ENCODE measurements at places on chromosomes 12 and 14. TPM values are rescaled to one million over a fixed set of nuclear protein-coding genes. Genes with fewer than 3 reads are reported as not detected.

ERP27 gene
- total RNA-seq = not detected

DNA sequence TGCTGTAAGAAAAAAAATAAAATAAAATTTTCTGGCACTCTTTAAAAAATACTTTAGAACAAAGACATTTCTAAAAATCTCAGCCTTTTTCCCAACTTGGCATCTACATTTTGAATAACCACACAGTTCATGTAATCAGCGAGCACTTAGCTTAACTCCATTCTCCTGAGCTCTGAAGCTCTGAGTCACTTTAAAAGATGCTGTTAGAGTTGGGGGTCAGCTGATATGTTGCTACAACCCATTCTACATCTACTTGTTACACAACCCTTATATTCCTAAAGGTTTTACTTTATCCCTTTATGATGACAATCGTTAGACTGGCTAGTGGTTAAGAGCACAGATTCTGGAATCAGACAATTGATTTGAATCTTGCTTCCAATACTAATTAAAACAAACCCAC, 48.3 kb downstream of the SLC41A2 start:
- H3K36me3 ChIP-seq = no peaks in the 10 kb centered on the region
- H3K4me3 ChIP-seq = no peak overlapping the region
- H3K27me3 ChIP-seq = no peaks in the 10 kb centered on the region
- no peak overlapping the region for H3K27ac ChIP-seq

DNA sequence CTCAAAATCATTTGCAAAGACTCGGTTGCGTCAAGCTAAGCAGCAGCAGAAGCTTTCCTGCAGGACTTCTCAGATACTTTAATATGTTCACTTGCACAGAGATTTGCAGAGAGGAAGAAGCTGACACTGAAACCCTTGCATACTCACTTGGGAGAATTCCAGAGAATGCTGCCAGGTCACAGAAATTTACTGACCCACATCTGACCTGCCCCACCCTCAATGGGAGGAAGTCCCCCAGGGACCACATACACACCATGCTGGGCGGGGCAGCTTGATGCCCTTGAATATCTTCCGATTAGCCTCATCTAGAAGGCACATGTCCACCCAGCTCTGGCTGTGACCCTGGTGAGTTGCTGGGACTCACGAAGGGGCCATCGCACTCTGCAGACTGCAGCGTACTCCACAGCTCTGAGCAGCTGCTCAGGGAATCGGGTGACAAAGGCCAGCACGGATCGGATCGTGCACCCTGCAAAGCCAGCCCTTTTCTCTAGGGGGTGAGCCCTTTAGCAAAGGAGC, 83.2 kb downstream of the ITPK1 start:
- peaks cover 33% of the 10 kb centered on the region for H3K4me1 ChIP-seq
- H3K27me3 ChIP-seq = no peaks in the 10 kb centered on the region
- DNase-seq = no peak

DNA sequence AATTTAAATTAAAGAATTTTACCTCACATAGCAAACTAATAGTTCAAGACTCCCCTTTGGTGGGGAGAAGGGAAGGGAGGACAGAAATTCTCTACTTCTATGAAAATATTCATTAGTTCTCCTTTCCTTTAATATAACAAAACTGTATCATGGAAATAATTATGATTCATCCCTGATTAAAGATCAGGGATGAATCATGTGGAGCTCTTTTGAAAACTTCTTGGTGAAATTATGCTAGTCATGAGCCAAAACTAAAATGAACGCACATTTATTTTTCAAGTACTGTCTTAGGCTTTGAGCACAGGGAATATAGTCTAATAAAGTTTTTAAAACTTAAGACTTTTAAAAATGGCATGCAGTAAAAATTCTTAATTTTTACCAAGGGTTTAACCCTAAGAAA, 17.1 kb downstream of the TMBIM4 start:
- H3K27me3 ChIP-seq = no peaks in the 10 kb centered on the region
- H3K4me1 ChIP-seq = no peaks in the 10 kb centered on the region
- H3K27ac ChIP-seq = no peak overlapping the region
- DNase-seq = no peak
- H3K36me3 ChIP-seq = no peaks in the 10 kb centered on the region
- no peak overlapping the region for H3K4me3 ChIP-seq

DNA sequence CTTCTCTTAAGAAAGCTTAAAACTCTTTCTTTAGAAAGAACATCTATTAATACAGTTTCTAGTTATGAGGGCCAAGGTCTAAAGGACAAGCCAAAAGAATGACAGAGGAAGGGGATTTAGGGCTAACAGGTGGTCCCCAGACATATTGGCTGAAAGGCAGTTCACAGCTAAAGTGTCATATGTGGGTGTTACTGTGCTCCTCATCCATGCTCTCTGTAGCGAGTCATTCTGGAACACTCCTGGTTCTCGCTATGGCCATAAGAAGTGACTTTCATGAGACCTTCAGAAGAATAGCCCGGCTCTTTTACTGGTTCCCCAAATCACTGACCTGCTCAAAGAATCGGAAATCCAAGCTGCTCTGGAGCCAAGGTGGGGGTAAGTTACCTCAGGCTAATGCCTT, 55.0 kb downstream of the TBK1 start:
- no peak for DNase-seq
- no peaks in the 10 kb centered on the region for H3K27me3 ChIP-seq
- H3K4me3 ChIP-seq = no peak overlapping the region
- H3K27ac ChIP-seq = no peak overlapping the region

GRCh38 chr14:84544486-84545131, 985.3 kb upstream of the FLRT2 start:
- H3K36me3 ChIP-seq = no peaks in the 10 kb centered on the region
- DNase-seq = no peak
- H3K4me3 ChIP-seq = no peak overlapping the region
- no peak overlapping the region for H3K27ac ChIP-seq

DNA sequence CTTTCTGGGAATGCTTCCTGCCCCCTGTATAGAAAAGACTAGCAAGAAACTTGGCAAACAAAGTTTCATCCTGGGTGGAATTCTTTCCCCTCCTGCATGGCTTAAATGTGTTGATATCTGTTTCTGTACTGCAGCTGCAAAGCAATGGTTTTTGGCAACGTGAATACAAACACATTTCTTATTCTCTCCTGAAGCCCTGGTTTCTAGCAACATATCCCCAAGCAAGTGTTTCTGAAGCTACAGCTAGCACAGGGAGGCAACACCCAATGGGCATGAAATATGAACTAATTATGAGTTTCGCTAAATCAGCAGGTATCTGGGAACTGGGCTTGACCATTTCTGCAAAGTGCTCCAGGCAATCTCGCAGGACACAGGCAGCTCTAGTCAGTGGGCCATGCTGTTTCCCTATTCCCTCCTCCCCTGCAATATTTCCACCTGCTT, 392.3 kb upstream of the TMPO start:
- no peaks in the 10 kb centered on the region for H3K36me3 ChIP-seq
- no peak overlapping the region for H3K27ac ChIP-seq
- H3K4me3 ChIP-seq = no peak overlapping the region
- H3K4me1 ChIP-seq = no peaks in the 10 kb centered on the region

DNA sequence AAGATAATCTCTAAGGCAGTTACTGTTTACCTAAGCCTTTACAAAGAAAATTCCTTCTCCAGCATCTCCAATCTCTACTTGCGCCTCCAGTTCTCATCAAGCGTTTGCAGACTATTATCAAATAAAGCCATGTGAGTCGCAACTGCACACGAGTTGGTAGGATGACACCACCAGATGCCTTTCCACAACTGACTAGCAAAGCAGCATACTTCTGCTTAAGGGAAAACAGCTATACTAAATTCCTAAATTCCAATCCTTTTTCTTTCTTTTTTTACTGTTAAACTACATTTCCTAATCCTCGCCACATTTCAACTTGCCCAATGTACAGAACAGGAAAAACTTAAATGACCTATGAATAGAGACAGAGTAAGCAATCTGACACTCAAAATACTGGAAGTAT, 166.7 kb downstream of the ITPR2 start:
- H3K27ac ChIP-seq = no peak overlapping the region
- no peak overlapping the region for H3K4me3 ChIP-seq
- H3K27me3 ChIP-seq = no peaks in the 10 kb centered on the region
- DNase-seq = no peak
- H3K4me1 ChIP-seq = peaks cover 2% of the 10 kb centered on the region

GRCh38 chr14:63231766-63232165, 27.5 kb downstream of the RHOJ start:
- H3K4me1 ChIP-seq = no peaks in the 10 kb centered on the region
- no peaks in the 10 kb centered on the region for H3K36me3 ChIP-seq
- no peak overlapping the region for H3K27ac ChIP-seq
- H3K27me3 ChIP-seq = no peaks in the 10 kb centered on the region
- no peak for DNase-seq

GRCh38 chr14:64782196-64782595, 78.0 kb downstream of the PLEKHG3 start:
- no peak for DNase-seq
- H3K27me3 ChIP-seq = no peaks in the 10 kb centered on the region
- no peaks in the 10 kb centered on the region for H3K4me1 ChIP-seq

DNA sequence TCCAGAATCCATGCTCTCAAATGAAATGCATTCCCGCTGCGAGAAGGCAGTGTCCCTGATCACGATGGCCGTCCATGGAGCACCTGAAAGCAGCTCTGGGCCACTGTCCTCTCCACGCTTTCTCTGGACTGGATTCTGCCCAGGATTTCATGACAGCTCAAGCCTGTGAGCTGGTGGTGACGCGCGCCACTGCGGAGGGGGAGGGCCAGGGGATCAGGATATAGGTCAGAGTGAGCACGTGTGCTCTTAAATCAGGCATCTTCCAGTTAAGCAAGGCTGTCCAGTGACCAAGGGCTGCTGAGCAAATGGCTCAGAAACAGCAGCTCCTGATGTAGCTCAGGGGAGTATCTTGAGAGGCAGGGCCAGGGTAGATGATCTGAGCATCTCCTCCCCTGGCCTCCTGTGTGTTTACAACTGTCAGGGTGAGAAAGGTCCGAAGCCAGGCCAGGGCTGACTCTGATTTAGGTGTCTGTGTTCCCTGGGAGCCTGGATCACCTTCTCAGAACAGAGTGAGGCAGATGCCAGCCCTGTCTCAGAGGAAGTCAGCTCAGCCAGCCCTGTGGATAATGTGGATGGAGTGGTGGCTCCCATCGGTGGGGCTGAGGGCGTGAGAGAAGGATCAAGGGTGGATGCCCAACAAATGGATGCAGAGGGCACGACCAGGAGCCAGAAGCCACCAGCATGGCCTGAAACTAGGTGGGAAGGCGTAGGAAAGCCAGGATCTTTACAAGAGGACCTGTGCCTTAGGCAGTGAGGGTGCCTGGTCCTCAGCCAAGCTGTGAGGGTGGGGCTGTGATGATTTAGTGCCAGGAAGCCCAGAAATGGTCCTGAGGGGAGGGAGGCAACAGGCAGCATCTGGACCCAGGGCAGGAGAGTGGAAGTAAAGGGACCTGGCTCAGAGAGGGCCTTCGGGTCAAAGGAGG, 55.3 kb downstream of the ELK3 start:
- H3K27ac ChIP-seq = no peak overlapping the region
- no peak overlapping the region for H3K4me3 ChIP-seq
- no peak for DNase-seq
- H3K27me3 ChIP-seq = no peaks in the 10 kb centered on the region
- H3K4me1 ChIP-seq = no peaks in the 10 kb centered on the region
- H3K36me3 ChIP-seq = peaks cover 3% of the 10 kb centered on the region

DNA sequence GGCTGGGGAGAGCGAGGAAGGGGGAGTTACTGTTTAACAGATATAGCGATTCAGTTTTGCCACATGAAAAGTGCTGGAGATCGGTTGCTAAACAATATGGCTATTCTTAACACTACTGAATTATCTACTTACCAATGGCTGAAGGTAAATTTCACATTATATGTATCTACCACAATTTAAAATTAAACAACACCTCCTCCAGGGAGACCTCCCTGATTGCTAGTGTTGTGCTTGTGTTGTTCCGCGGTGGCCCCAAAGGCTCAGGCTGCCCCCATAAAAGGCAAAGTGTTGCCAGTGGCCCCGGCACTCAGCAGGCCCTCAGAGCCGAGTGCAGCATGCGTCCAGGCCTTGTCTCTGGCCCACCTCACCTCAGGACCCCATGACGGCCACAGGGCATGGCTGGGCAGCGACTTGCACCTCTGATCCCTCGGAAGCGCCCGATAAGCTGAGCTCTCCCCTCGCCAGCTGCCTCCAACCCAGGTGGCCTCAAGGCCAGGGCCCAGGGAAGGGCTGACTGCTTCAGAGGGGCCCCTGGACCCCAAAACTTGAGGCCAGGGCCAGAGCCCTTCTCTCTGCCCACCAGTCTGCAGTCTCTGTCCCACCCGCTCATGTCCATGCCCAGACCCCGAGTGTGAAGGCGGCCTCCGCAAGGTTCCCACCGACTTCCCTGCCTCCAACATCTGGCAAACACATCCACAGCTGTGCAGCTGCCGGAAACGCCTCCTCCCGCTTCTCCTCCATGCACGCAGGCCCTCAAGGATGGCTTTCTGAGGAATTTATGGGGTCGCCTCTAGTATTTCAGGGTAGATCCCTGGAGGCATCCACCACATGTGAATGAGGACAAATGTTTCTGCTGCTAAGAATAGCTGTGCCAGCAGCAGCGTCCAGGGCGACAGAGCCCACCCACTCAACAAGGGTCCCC, 60.0 kb downstream of the NCOR2 start:
- H3K27me3 ChIP-seq = no peaks in the 10 kb centered on the region
- no peak overlapping the region for H3K4me3 ChIP-seq
- H3K4me1 ChIP-seq = peaks cover 73% of the 10 kb centered on the region

- DNase-seq = no peak
- H3K4me3 ChIP-seq = no peak overlapping the region
- H3K4me1 ChIP-seq = no peaks in the 10 kb centered on the region
- H3K27me3 ChIP-seq = no peaks in the 10 kb centered on the region
Measured at GRCh38 chr12:106428384-106428783, 70.8 kb downstream of the POLR3B start.

DNA sequence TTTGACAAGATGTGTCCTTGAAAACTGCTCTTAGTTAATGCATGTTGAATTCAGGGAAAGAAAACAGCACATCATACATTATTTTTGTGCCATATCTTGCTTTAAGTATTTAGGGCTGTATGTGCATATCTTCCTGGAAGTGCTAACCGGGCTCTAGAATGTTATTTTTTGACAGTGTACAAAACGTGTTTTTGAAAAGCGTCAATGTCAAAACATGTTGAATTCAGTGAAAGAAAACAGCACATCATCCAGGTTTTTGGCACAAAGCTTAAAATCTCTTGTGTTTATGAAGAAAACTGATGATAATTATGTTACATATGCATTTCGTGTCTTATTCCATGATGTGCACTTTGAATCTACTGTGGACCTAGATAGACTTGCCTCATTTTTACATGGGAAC, 82.7 kb downstream of the ASCL4 start:
- no peaks in the 10 kb centered on the region for H3K4me1 ChIP-seq
- H3K27ac ChIP-seq = no peak overlapping the region
- H3K4me3 ChIP-seq = no peak overlapping the region
- H3K27me3 ChIP-seq = no peaks in the 10 kb centered on the region
- DNase-seq = no peak
- H3K36me3 ChIP-seq = no peaks in the 10 kb centered on the region

GRCh38 chr12:2287151-2287550, 234.4 kb downstream of the CACNA1C start:
- no peak overlapping the region for H3K4me3 ChIP-seq
- H3K27ac ChIP-seq = no peak overlapping the region
- DNase-seq = no peak
- H3K4me1 ChIP-seq = peaks cover 16% of the 10 kb centered on the region
- no peaks in the 10 kb centered on the region for H3K27me3 ChIP-seq

CCDC198 gene
- not detected for total RNA-seq

TSPAN19 gene
- not detected for total RNA-seq

- H3K27me3 ChIP-seq = no peaks in the 10 kb centered on the region
- H3K4me3 ChIP-seq = no peak overlapping the region
- DNase-seq = no peak
- H3K36me3 ChIP-seq = no peaks in the 10 kb centered on the region
- H3K4me1 ChIP-seq = no peaks in the 10 kb centered on the region
Measured at GRCh38 chr12:91183551-91183950, 934 bp upstream of the DCN start.

Data from H1 (cell line).